Renal cortical epithelial cell (primary cell): ENCODE measurements at places on chromosomes 16 and 17. TPM values are rescaled to one million over a fixed set of nuclear protein-coding genes. Genes with fewer than 3 reads are reported as not detected.
A peak's percentile ranks its signal among the peaks of the same experiment; 100 is the strongest.

GRCh38 chr17:56675876-56676660, 82.6 kb downstream of the NOG start:
- no peak for DNase-seq

GRCh38 chr17:77478281-77478680, 337.5 kb downstream of the SEC14L1 start:
- no peak for DNase-seq

- DNase-seq, result no peak
Measured at GRCh38 chr16:143456-143855, 5.0 kb upstream of the NPRL3 start.

- no peak for DNase-seq
Measured at GRCh38 chr16:11233727-11234376, 22.2 kb downstream of the SOCS1 start.

DNA sequence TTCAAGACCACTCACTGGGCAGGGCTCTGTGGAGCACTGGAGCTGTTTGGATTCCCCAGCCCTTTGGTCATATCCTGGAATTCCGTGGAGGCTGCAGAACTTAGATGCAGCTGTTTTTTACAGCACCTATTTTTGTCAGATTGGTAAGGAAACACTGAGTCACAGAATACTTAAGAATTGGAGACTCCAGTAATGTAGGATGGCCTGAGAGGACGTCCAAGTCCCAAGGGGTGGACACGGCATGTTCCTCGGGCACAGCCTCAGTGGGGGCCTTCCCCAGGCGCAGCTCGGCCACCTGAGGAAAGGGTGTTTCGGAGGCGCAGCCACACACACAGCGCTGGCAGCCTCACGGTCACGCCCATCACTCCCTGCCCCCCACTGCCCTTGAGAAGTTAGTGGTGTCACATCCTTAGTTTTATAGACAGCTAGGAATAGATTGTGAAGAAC, 14.8 kb downstream of the PLD6 start:
- DNase-seq, result peak; percentile 47

DNA sequence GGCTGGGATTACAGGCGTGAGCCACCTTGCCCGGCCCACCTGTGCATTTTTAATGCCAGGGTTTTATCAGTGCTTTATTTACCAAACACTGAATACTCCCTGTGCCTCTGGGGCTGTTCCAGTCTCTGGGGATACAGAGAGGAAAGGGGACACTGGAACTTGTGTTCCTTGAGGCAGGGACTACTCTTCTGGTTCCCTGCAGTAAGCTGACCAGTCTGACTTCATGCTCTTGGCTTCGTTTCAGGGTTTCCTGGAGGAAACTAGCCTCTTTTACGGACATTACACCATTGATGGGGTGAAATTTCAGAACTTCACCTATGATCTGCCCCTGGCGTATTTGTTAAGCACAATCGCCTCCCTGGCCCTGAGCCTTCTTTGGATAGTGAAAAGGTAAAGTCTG, 37.4 kb upstream of the COQ7 start:
- no peak for DNase-seq

GRCh38 chr16:80807906-80808305, 3.5 kb upstream of the CDYL2 start:
- DNase-seq, result no peak

GRCh38 chr16:83768986-83769385, 38.8 kb upstream of the HSBP1 start:
- no peak for DNase-seq

- no peak for DNase-seq
Measured at GRCh38 chr16:21159281-21159951, 942 bp downstream of the LDAF1 start.

GRCh38 chr17:58309918-58310259, 18.7 kb downstream of the TSPOAP1 start:
- no peak for DNase-seq

DNA sequence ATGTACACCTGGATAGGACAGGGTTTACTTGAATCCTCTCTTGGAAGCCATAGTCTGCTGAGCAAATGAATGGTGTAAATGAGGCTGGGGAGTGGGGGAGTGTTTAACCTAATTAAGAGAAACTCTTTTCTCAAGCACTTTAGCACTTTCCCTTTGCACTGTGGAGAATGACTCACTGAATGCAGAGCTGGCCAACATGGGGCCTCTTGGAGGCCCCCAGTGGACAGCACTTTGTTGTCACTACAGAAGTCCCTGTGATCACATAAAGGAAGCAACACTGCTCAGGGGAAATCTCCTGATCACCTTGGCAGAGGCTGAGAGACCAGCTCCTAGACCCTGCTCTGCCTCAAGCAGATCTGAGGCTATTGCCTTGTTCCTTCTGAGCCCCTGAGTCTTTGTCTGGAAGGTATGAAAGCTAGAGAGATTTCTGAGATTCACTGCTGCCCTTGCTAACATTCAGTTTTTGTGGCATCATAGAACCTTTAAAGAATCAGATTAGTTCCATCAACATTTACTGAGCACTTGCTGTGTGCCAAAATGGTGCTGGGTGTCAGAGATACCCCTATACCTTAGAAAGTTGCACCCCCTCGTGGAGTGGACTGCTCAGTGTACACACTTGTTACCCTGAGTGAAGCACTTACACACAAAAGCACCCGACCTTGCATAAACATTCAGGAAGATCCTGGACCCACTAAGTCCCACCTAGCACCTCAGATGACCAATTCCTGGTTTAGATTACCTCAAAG, 230.1 kb upstream of the CCL2 start:
- DNase-seq, result no peak

DNA sequence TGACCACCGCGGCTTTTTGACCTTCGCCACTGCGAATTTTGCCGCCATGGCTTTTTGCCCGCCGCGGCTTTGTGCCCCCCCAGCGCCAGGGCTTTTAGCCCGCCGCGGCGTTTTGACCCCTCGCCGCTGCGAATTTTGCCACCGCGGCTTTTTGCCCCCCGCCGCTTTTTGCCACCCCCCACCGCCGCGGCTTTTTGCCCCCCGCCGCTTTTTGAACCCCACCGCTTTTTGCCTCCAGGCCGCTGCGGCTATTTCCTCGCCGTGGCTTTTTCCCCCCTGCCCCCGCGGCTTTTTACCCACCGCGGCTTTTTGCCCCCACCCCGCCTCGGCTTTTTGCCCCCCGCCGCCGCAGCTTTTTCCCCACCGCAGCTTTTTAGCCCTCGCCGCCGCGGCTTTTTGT, 134.8 kb upstream of the TP53TG3C start:
- DNase-seq, result no peak

- DNase-seq, result no peak
Measured at GRCh38 chr17:78127888-78128550, 536 bp downstream of the TMC6 start.

DNA sequence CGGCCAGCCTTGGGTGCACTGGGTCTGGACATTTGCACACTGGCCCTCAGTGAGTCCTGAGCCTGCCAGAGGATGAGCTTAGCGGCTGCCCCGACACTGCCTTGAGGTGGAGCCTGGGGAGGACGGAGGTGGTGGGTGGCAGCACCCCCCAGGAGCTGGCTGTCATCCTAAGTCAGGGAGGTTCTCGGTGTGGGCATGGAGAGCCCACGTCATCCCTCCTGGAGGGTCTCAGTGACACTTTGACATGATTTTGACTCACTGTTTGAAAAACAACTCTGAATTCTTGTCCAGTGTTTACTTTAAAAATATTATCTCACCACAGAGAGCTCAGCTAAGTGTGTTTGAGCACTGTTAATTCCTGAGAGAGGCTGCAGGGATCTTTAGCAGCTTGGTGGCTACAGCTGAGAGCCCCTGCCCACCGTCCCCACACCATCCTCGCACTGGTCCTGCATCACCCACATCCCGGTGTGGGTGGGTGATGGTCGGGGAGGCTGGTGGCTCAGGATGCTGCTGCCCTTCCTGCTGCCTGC, 63.1 kb downstream of the BANP start:
- DNase-seq, result no peak

- DNase-seq, result no peak
Measured at GRCh38 chr17:35088881-35089585, 25.5 kb upstream of the RFFL start.

- DNase-seq, result no peak
Measured at GRCh38 chr17:59839651-59840328, 53.0 kb downstream of the TUBD1 start.

- peak; percentile 35 for DNase-seq
Measured at GRCh38 chr17:35766903-35767510, 6.3 kb downstream of the C17orf50 start.

- DNase-seq, result no peak
Measured at GRCh38 chr16:86455640-86456039, 54.7 kb upstream of the FOXF1 start.

- DNase-seq, result no peak
Measured at GRCh38 chr16:57988929-57989328, 11.5 kb downstream of the ZNF319 start.

GRCh38 chr16:740764-741505, at the start of gene CIAO3:
Gene CIAO3 (minus strand): TSS chr16:740997. CDS start chr16:740985, 12 bp downstream.
- peak; percentile 63 for DNase-seq

- no peak for DNase-seq
Measured at GRCh38 chr17:79613195-79613772, 2.4 kb upstream of the RBFOX3 start.

GRCh38 chr17:82963104-82963950, 116.1 kb upstream of the METRNL start:
- DNase-seq, result peak; percentile 24

DNA sequence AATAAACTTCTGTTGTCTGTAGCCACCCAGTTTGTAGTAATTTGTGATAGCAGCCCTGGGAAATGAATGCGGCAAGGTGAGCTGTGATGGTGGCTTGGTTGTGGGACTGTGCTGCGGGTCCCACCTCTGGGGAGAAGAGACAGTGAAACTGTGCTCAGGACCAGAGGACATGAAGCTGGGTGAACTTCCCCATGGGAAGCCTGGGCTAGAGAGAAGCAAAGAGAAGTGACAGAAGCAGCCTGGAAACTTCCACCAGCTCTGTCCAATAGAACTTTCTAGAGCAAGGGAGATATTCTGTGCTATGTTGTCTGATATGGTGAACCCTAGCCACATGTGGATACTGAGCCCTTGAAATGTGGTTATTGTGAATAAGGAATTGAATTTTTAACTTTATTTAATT, 51.5 kb upstream of the EMP2 start:
- no peak for DNase-seq

DNA sequence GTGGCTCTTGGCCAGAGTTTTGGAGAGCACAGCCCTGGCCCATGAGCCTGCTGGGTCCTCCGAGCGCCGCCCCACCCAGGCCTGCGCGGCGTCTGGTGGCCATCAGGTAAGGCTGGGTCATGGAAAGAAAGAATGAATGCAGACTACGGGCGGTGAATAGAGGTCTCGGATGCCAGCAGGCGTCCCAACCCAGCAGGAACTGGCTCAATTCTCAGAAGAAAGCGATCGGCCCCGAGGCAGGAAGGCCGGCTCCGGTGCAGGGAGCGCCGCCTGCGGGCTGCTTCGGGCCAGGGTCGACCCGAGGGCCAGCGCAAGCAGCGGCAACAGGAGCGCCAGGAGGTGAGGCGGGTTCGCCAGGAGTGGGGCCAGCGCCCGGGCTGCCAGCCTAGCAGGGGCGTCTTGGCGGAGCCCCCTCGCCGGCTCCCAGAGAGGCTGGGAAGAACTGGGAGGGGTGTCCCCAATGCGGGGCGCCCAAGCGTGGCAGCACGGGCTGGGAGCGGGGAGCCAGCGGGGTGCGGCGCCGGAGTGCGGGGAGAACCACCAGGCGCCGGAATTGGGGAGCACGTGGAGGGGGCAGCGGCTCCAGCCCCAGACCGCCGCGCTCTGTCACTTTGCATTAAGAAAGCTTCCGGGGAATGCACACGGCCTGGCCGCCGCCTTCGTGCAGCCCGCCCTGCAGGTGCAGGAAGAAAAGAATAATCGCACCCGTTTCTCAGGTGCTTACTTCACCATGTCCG, 7.1 kb upstream of the TMC5 start:
- no peak for DNase-seq

GRCh38 chr16:87836844-87837581, 32.3 kb downstream of the SLC7A5 start:
- no peak for DNase-seq

DNA sequence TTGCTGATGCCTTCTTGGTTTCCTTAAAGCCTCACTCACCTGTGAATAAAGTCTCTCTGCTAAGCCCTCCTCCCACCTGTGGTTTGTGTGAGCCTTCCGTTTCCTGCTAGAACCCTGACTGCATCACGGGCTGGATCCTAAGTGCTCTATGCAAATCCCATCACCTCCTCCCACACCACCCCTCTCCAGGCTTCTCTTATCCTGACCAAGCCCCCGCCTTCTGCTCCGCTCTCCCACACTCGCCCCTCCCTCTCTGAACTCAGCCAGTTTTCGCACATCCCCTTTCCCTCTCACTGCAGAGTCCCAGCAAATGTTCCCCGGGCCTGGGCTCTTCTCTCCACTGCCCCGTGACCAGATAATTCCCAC, 51.8 kb downstream of the PIMREG start:
- no peak for DNase-seq

DNA sequence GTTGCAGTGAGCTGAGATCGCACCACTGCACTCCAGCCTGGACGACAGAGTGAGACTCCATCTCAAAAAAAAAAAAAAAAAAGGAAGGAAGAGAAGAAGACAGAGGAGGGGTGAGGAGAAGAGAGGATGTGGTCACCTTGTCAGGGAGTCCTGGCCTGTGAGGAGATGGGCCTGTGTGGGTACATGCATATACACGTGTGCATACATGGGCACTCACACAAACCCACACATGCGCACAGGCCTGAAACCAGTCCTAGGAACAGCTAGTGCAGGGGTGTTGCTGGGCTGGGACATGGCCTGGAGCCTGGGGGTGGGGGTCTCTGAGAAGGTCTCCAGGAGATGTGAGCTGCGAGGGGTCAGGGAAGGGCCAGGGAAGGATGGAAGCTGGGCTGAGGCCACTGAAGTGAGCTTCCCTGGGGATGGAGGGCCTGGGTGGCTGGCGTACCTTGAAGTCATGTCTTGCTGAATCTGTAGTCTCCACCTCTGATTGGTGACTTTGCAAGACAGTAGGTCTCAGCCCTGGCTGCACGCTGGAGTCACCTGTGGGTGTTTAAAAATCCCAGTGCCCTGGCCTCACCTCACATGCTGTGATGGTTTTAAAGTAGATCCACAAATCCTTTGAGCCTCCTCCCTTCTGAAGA, 72.4 kb downstream of the MRM1 start:
- DNase-seq, result no peak

DNA sequence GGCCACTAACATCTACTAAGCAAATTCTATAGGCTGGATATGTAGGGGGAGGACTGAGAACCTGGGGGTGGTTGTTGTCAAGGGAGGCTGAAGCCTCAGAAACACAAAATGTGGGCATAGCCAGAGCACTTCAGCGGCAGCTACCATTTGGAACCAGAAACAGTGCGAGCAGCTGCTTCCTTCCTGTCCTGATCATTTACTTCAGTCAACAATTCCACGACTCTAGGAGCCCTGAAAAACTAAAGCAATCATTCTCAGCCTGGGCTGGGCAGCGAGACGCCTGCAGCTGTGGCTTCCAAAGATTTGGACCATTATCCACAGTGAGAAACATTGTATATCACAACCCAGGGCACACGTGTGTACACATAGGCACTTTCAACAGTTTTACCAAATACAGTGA, 93.9 kb upstream of the WSCD1 start:
- no peak for DNase-seq

SPATA32 gene
- 0.10 TPM in 1 of 2 replicates, not detected in the other for total RNA-seq

GCGR gene
- total RNA-seq, result not detected in 2 replicates

PIK3R6 gene
- not detected in 2 replicates for total RNA-seq

ZNF771 gene
- 9.0 and 10.1 TPM in 2 replicates for total RNA-seq

MYL11 gene
- not detected in 2 replicates for total RNA-seq

MARCHF10 gene
- total RNA-seq, result 0.17 and 0.60 TPM in 2 replicates

MLLT6 gene
- 23.4 and 47.7 TPM in 2 replicates for total RNA-seq

HNF1B gene
- 16.8 and 87.9 TPM in 2 replicates for total RNA-seq

KRTAP4-5 gene
- not detected in 2 replicates for total RNA-seq

CAMKK1 gene
- total RNA-seq, result 4.3 and 8.9 TPM in 2 replicates

NPIPB6 gene
- 0.30 and 0.69 TPM in 2 replicates for total RNA-seq

BCAR1 gene
- total RNA-seq, result 48.6 and 116 TPM in 2 replicates

IGF2BP1 gene
- total RNA-seq, result 0.45 and 1.4 TPM in 2 replicates

TOX3 gene
- total RNA-seq, result 1.7 and 5.4 TPM in 2 replicates

CDH1 gene
- 31.4 and 94.8 TPM in 2 replicates for total RNA-seq
